Hypothalamus (tissue), 51 donors: ENCODE measurements at places on chromosomes 12 and 14.

- no peak for DNase-seq
Measured at GRCh38 chr12:103680591-103681141, 93.6 kb downstream of the STAB2 start.

DNA sequence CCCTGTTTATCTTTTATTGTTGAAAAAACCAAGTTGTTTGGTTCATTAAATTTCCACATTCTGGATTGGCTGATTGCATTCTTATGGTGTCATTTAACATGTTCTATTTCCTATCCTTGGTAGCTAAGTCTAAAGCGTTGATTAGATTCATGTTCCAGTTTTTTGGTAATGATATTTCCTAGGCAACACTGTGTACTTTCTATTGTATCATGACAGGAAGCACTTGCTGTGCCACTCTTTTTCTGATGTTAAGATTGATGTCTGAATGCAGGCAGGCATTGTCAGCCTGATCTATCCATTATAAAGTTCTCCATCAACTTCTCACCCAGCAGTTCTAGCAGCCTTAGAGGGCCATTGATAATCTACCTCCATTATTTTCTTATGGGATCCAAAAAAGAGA lies 91.1 kb upstream of the ARID2 start:
- no peak for DNase-seq

DNA sequence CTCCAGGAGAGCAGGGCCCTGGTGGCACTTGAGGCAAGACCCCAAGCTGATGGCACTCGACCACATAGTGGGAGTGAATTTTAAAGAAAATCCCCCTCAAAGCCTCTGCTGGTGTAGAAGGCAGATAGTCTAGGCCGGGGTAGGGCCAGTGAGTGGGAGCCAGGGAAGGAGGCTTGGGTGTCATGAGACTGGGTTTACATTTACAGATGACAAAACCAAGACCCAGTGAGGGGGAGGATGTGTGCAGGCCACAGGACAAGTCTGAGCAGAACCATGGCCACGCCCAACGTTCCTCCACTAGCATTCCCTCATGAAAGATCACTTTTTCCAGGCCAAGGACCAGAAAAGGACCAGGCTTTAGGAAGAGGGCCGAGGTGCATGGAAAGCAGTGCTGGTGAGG lies 42.0 kb downstream of the EVL start:
- DNase-seq = no peak

GRCh38 chr12:46572644-46573346 lies 200.2 kb upstream of the SLC38A2 start:
- no peak for DNase-seq

DNA sequence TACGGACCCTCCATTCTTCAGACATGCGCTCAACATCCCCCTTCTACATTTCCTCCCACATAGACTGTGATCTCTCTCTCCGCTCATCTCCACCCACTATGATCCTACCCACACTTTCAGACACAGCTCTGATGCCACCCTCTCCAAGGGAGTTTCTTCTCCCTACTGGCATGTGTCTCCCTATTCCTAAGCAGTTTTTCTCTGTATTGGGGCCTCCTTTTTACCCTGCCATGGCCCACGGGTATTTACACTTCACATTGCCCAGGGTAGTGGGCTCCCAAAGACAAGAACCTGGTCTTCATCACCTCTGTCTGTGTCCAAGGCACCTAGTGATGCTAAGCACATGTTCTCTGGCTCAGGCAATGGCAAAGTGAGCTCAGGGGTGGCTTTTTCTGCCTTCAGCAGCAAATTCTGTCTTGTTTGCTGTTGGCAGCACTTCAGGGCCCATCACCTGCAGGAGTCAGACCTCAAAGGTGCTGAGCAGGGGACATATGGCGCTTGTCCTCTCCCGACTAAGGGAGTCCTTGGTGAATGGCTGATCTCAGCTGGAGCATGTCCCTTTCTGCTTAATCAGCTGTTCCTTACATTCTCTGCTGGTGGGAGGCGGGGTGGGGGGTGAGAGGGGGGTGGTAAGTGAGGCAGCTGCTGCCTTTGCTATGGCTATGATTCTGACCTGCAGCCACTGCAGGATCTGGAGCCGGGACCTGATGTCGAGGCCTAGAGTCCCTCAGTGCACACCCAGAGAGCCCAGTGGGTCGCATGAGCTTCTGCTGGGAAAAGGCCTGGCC lies 256.8 kb downstream of the PCNX1 start:
- no peak for DNase-seq

GRCh38 chr12:92070054-92070863 lies 75.4 kb downstream of the BTG1 start:
- DNase-seq = no peak

- no peak for DNase-seq
Measured at GRCh38 chr14:26410189-26410685, 187.6 kb downstream of the NOVA1 start.
